ENCODE measurements at places on chromosomes 2 and 18.

- DNase-seq: no peak
These were observed 209.4 kb upstream of the SP5 start for GRCh38 chr2:170505631-170506275.

DNA sequence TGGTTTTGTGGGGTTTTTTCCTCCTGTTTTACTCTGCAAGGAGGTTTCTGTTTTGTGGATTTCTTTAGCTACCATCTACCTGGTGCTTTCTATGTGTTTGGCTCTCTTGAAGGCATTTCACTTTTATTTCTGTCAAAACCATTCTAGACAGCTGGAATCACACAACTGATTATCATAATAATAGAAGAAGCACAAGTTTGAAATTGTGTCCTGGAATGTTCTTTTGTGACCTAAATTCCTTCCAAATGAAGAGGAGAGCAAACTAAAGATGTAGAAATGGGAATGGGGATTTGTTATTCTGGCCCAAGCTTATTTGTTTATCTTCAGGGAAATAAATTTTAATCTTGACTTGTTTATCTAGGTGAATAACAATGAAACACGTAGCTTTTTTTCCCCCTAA lies 17.0 kb upstream of the MFSD2B start:
- no peak for DNase-seq

DNA sequence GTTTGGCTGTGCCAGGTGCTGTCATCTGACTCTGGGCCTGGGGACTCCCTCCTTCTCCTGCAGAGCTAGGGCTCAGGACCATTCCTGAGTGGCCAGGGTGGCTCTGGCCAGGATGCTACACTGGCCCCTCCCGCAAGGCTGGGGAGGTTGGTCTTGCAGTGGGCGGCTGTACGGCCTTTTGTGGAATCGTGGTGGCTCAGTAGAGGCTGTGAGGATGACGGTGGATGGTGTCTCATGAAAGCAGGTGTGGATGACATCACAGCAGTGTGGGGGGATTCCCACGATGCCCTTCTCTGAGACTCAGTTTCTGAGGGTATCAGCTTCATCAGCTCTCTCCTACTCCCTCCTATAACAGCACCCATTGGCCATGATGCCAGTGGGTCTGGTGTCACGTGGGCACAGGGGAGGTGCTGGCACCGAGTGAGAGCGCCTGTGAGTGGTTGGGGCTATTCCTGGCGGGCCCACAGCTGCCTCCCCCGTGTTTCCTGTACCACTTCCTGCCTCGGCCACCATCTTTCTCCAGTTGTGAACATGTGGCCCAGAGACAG lies 144.2 kb upstream of the HDAC4 start:
- DNase-seq: peak; percentile 7

DNA sequence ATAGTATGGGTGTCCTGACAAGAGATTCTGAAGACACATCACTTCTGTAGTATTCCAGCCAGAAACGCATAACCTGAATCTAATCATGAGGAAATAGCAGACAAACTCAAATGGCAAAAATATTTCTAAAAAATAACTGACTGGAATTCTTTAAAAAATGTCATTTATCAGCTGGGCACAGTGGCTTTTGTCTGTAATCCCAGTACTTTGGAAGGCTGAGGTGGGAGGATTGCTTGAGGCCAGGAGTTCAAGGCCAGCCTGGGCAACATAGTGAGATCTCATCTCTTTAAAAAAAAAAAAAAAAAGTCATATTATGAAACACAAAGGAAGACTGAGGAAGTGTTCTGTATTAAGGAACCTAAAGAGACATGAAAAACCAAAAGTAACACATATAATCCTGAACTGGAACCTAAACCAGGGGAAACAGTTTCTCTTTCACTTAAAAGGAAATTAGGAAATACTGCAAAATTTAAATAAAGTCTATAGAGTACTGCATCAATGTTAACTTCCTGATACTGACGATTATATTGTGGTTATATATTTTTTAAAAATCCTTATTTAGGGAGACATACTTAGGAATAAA lies 29.9 kb downstream of the SESTD1 start:
- DNase-seq: no peak

DNA sequence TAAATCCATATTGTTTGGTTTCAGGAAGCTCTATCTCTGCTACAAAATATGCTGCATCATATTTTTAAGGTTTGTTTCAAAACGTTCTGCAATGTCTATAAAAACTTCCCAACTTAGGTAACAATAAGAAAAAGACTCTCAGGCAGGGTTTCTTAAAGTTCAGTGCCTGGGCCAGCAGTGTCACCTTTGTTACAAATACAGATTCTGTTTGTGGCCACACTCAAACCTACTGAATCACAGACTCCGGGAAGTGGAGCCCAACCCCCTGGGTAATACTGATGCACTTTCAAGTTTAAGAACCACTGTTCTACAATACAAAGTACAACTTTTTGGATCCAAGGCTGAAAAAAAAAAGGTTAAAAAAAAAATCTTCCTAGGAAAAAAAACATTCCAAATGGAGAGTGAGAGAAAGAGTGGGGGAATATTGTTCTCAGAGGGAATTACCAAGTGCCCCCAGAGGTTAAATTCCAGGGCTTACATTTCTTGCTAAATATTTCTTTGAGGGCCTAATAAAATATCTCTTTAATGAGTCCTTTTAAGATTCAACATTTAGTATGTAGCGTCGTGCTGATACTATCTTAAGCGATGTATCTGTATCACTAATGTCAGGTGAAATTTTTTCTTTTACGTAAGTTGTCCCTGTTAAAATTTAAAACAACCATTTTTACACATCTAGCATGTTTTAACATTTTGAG lies 476.7 kb downstream of the TXNL1 start:
- DNase-seq: no peak

Measured in activated T-helper 1 cell treated with anti-CD3 and anti-CD28 coated beads, Interleukin-2, amount 50 U/mL, for 16 hours (primary cell).